ENCODE measurements at places on chromosomes 7 and 10. TPM values are rescaled to one million over a fixed set of nuclear protein-coding genes. Genes with fewer than 3 reads are reported as not detected.

DNA sequence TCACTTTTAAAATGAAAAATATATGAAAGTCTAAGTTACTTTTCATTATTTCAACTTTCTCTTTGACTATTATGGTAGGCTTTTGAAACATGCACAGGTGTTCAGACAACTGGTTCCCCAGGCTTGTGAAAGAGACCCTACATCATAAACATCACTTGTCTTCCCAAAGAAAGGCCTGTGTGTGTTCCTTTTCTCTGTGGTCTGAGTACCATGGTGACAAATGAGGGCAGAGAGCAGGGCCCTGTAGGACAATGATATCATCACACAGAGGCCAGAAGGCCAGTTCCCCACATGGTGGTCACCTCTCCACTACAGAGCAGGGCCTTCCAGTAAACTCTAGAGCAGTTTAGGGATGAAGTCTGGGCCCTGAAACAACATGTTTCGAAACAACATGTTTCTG, 288.8 kb downstream of the USP6NL start:
- peaks cover 92% of the 10 kb centered on the region for H3K36me3 ChIP-seq
- no peaks in the 10 kb centered on the region for H3K27me3 ChIP-seq
- H3K4me3 ChIP-seq: no peak overlapping the region
- no peaks in the 10 kb centered on the region for H3K4me1 ChIP-seq
- DNase-seq: no peak

UNCX gene
- total RNA-seq: not detected

ECHS1 gene
- total RNA-seq: 92.3 TPM

OR2A42 gene
- not detected for total RNA-seq

DNA sequence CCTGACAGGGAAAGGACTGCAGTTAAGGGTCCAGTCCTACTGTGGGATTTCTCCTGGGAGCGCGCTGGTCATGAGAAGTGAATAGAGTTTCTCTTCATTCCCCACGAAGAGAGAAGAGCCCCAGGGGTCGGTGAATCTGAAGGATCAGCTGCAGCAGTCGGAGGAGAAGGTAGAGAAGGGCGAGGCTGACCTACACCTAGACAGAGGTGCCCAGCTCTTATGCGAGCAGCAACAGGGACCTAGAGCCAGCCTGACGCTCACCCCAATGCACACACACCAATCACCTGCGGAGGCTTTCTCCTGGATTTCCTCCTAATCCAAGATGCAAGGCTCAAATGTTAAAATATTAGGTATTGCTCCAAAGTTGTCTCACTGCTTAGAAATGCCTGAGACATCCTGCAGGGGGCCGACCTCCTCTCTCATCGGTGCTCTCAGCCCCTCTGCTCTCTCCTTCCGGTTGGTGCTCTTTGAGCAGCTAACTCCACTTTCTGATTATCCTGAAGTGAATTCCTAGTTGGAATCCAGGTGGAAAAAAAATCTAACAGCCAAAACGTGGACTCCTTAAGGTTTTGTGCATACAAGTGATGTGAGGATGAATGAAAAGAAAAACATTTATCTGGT, 176.4 kb downstream of the AHR start:
- DNase-seq: peak; percentile 70
- no peaks in the 10 kb centered on the region for H3K27me3 ChIP-seq

GRCh38 chr10:3548702-3549101, 236.3 kb downstream of the KLF6 start:
- DNase-seq: no peak
- no peaks in the 10 kb centered on the region for H3K27me3 ChIP-seq
- no peak overlapping the region for H3K4me3 ChIP-seq
- H3K36me3 ChIP-seq: no peaks in the 10 kb centered on the region

DNA sequence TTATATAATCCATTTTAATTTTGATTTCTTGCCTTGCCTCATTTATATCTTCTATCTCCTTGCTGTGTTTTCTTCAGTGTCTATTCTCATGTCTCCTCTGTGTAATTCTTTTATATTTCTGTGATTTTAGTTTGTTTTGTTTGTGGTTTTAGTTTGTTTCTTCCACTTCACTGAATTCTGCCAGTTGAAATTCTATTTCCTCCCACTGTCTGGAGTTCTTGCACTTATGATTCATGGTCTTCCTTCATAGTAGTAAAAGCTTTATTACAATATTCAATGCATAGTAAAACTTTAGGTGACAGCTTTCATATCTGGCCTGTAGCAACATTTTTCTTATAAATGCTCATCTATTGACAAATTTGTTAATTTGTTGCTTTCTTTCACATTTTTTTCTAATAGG, 113.3 kb downstream of the MAGI2 start:
- no peak overlapping the region for H3K27ac ChIP-seq
- no peaks in the 10 kb centered on the region for H3K36me3 ChIP-seq
- no peak for DNase-seq
- H3K4me3 ChIP-seq: no peak overlapping the region
- no peaks in the 10 kb centered on the region for H3K27me3 ChIP-seq

GRCh38 chr10:113854013-113854760, at the start of the genes DCLRE1A and NHLRC2:
DCLRE1A (minus strand) TSS chr10:113854082; CDS start chr10:113853182, 900 bp downstream.
NHLRC2 (plus strand) TSS chr10:113854661; CDS start chr10:113854873, 212 bp downstream.
- no peaks in the 10 kb centered on the region for H3K4me1 ChIP-seq
- H3K36me3 ChIP-seq: peaks cover 9% of the 10 kb centered on the region
- no peaks in the 10 kb centered on the region for H3K27me3 ChIP-seq
- H3K4me3 ChIP-seq: peak within 1 kb of the TSS; percentile 95
- peak within 1 kb of the TSS; percentile 65 for H3K27ac ChIP-seq

- no peak overlapping the region for H3K27ac ChIP-seq
- H3K36me3 ChIP-seq: no peaks in the 10 kb centered on the region
- no peaks in the 10 kb centered on the region for H3K4me1 ChIP-seq
- H3K4me3 ChIP-seq: no peak overlapping the region
- no peaks in the 10 kb centered on the region for H3K27me3 ChIP-seq
- DNase-seq: no peak
Measured at GRCh38 chr7:156039971-156040677, 227.9 kb upstream of the SHH start.

DNA sequence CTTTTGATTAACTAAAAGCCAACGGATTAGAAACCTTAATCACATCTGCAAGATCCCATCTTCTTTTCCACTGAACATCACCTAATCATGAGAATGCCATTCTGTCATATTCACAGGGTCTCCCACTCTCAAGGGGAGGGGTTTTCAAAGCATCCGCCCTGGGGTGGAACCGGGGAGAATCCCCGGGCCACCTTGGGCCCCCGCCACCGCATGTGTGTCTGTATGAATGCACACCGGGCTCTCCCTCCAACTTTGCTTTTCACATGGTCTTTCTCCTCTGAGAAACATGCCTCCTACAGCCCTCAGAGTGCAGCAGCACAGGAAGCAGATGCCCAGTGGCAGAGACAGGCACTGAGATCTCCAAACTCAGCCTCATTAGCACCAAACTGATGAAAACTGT, 233.2 kb upstream of the PPP2R2D start:
- H3K4me3 ChIP-seq: no peak overlapping the region
- no peaks in the 10 kb centered on the region for H3K4me1 ChIP-seq
- no peak for DNase-seq
- H3K27ac ChIP-seq: no peak overlapping the region

GRCh38 chr7:30714129-30714528, 31.9 kb upstream of the CRHR2 start:
- no peaks in the 10 kb centered on the region for H3K36me3 ChIP-seq
- no peak for DNase-seq
- H3K4me1 ChIP-seq: no peaks in the 10 kb centered on the region
- no peaks in the 10 kb centered on the region for H3K27me3 ChIP-seq

DNA sequence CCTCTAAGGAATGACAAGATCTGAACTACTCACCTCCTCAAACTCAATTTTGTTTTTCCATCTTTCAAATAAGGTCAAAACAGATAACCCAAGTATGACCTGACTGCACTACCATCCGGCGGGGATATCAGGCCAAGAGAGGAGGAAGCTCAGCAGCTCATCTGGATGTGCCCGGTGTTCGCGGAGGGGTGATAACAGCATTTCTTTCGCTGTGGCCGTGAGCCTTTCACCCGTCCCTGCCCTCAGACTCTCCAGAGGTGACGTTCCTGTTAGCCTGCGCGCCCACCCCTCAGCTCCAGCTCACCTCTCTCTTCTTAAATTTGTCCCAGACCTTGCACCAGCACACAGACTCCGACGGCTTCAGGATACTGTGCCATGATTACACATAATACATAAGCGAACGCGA, 526 bp downstream of the ZNF248 start:
- peak overlapping the region; percentile 84 for H3K4me3 ChIP-seq
- H3K27ac ChIP-seq: peak overlapping the region; percentile 98
- DNase-seq: no peak
- no peaks in the 10 kb centered on the region for H3K4me1 ChIP-seq

C7orf25 gene
- 7.0 TPM for total RNA-seq

- no peaks in the 10 kb centered on the region for H3K36me3 ChIP-seq
- peak overlapping the region; percentile 70 for H3K4me3 ChIP-seq
Measured at GRCh38 chr7:149414745-149415390, 46.0 kb downstream of the ZNF777 start.

- H3K4me3 ChIP-seq: no peak overlapping the region
- H3K27ac ChIP-seq: no peak overlapping the region
- no peaks in the 10 kb centered on the region for H3K27me3 ChIP-seq
- no peak for DNase-seq
Measured at GRCh38 chr7:22397981-22398380, 41.0 kb upstream of the RAPGEF5 start.

DNA sequence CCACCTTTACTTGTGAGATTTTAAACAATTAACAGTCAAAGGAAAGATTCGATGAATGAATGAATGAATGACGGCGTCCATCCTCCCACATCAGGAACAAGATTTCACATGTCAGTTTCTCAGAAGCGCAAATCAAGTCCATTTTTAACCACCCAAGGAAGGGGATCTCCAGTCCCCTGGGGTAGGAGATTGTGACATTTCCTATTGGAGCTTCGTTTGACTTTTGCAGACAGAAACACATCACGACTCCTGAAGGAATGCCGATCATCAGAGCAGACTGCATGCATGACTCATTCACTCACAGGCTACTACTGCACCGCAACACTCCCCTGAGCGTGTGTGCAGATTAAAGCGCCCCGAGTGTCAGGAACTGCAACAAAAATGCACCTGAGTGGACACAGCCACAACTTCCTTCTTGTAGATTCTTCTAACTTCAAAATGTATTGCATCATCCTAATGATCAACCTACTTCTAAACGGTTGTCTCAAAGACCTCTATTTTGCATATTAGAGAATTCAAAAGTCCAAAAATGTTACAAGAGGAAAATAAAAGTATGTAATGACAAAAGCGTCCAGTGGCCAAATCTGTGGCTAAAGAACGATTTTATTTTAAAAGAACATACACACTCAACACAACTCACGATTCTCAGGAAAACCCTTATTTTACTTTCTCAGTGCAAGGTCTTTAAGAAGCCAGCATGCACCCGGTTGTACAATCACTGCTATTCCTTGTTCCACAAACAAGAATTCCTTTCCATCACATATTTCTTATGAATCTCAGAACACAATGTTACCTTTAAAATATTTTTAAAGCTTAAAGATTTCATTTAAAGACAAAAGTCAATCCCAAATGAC, 172.6 kb downstream of the FAM107B start:
- peaks cover 27% of the 10 kb centered on the region for H3K36me3 ChIP-seq
- H3K27ac ChIP-seq: no peak overlapping the region
- H3K4me3 ChIP-seq: peak overlapping the region; percentile 99
- peaks cover 9% of the 10 kb centered on the region for H3K4me1 ChIP-seq
- no peak for DNase-seq
- H3K27me3 ChIP-seq: peaks cover 5% of the 10 kb centered on the region

GSTO2 gene
- total RNA-seq: 17.8 TPM

DNA sequence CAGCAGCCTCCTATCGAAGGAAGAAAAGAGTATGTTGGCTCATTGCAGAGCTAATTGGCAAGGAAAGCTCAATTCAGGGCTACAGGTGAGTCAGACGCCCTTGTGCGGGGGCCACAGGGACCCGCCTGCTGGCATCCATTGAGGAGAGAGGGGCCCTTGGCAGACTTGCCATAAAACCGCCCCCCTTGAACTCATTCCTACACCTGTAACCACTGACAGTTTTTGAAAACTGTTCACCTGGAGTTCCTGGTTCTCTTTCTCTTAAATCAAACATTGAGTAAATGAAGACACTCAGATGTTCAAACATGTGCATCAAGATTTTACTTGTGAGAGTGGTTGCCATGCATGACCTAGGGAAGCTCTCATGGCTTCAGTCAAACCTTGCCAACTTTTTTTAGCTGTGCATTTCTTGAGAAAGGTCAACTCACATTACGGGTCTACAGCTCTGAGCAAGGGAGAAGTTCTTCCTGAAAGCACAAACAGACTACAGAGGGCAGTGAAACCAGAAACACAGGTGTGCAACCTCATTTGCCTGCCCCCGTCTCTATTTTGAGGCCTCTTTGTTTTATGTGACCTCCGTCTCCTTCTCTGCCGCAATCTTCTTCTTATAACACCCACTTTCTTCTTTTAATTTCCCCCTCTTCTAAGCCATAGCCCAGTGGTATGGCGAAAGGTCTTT, 87.8 kb downstream of the TBXAS1 start:
- H3K4me3 ChIP-seq: no peak overlapping the region
- H3K27ac ChIP-seq: no peak overlapping the region
- no peak for DNase-seq
- H3K36me3 ChIP-seq: no peaks in the 10 kb centered on the region
- H3K27me3 ChIP-seq: no peaks in the 10 kb centered on the region

MYPN gene
- total RNA-seq: not detected

DNA sequence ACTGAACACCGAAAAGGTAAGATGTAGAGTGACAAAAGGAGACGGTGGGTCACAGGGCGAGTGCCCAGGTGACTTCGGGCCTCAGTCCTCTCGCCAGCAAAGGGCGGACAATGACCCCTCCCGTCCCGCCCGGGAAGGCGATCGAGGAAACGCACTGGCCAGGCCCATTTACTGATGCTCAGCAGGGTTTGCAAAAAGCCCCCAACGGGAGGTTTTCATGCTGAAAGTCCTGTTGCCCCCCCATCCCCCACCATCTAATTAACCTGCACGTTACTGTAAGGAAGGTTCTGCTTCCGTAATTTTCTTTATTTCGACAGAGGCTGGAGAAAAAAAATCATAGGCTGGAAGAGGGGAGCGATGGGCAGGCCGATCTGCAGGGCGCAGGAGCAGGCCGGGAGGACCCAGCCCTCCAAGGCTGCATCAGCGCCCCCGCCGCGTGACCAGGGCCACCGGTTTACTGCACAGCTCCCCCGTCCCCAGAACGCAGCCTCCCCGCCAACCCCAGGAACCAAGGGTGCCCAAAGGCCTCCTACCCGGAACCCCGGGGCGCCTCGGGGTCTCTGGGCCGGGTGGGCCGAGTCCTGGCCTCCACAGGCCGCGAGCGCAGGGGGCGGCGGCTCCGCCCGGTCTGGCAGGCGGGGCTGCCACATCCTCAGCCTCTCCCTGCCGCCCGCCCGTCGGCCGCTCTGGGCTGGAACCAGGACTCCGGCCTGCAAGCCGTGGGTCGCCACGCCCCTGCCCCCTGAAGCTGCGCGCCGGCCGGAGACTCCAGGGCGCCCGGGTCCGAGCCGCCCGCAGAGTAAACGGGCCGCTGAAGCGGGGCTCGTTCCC, 613 bp downstream of the OAT start:
- H3K4me3 ChIP-seq: peak overlapping the region; percentile 89
- no peak overlapping the region for H3K27ac ChIP-seq
- H3K36me3 ChIP-seq: peaks cover 11% of the 10 kb centered on the region
- H3K27me3 ChIP-seq: peaks cover 7% of the 10 kb centered on the region
- DNase-seq: peak; percentile 86
- no peaks in the 10 kb centered on the region for H3K4me1 ChIP-seq

CUBN gene
- 0.72 TPM for total RNA-seq

Measured in endodermal cell (in vitro differentiated cells).